ENCODE measurements at places on chromosomes 1 and 21.

DNA sequence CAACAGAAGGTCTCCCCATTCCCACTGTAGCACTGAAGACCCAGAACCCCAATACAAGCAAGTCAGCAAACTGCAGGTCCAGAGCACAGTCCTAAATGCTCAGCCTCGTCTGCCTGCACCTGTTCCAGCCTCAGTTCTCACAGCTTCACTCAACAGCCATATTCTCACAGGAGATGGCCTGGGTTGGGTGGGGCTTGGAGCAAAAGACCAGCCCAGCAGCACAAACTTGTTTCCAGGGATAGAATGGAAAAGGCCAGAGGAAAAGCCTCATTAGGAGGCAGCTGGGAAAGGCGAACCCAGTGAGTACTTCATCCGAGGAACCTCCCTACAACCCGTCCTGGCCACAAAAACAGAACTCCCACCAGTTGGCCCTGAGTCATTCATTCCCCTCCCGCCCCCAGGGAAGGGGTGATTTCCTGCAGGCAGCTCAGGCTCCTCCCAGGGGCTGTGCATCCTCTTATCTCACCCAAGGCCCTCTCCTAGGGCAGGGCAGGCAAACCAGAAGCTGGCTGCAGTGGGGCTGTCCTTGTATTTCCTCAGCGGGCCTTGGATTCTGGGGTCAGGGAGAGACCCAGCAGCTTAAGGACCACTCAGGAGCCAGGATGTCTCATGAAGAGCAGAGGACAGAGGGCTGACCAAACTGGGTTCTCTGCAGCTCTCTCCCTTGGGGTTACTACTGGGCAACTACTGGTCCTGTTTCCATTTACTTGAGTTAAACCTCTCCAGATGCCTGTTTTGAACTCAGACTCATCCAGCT lies 7.4 kb upstream of the MPL start:
- peak; percentile 19 for DNase-seq

DNA sequence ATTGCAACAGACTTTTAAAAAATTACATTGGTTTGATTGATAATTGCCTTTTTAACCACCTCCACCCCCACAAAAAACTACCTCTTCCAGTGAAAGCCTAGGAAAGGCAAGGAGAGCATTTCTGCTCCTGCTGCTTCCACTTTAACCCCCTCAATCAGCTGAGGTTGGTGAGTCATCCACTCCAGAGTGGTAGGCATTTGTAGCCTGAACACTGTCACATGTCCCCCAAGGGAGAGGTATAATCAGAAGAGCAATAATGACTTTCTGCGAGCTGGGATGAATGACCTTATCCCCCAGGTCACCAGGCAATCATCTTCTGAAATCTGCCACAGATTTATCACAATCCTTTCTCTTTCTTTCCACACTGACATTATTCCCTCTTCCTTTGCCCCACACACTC lies 126.6 kb upstream of the CAMK1G start:
- DNase-seq = no peak

DNA sequence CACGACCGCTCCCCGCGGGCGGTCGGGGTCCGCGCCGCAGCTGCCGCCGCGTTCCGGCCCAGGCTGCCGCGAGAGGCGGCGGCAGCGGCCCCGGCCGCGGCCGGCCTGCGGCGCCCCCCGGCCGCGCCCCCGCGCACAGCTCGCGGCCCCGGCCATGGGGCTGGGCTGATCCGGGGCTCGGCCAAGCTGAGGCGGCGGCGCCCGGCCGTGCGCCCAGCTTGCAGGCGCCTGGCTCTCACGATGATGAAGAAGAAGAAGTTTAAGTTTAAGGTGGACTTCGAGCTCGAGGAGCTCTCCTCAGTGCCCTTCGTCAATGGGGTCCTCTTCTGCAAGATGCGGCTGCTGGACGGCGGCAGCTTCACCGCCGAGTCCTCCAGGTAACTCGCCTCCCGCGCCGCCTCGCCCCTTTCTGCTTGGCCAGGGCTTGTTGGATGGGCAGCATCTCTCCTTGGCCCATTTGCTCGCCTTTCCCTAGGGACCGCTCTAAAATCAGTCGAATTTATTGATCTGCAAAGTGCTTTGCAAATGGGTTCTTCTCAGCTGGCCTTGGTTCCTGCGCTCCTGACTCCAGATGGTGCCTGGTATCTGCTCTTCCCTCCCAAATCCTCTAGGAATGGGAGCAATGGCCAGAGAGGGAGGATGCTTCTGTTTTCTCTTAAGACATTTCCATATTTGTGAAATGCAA lies 431 bp downstream of the EEIG2 start:
- no peak for DNase-seq

DNA sequence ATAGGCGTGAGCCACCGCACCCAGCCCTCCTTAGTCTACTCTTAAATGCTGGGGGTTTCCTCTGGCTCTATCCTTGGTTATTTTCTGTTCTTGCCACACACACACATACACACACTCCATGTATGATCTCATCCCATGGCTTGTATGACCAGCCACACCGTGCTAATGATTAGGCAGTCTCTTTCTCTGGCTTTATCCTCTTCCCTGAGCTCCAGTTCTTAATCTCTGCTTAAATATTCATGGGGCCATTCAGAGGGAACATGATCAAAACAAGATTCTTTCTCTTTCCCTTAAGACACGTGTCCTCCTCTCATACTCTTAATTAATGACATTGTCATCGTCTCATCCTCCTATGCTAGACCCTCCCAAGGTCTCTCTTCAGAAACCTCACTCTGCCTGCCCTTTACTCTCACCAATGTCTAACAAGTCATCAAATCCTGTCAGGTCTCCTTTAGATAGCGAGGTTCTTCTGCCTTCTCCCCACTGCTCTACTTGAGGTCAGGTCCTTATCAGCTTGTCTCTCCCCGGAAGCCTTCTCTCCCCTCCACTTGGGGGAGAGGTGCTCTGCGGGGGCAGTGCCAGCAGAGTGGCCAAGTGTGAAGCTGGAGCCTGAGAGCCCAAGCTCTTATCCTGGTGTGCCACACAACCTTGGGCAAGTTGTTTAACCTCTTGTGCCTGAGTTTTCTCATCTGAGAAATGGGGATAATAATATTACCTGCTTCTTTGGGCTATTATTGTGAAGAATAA lies 83.0 kb upstream of the GNG12 start:
- DNase-seq = no peak

DNA sequence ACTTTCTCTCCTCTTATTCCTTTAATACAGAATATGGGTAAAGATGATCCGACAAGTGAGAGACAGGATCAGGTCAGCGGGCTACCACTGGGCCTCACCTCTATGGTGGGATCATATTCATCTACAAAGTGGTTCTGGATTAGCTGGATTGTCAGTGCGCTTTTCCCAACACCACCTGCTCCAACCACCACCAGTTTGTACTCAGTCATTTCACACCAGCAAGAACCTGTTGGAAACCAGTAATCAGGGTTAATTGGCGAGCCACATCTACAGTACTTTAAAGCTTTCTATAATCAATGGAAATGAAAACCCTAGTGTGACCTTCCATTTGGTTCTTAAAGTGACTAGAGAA lies 643 bp downstream of the NRAS start:
- no peak for DNase-seq

DNA sequence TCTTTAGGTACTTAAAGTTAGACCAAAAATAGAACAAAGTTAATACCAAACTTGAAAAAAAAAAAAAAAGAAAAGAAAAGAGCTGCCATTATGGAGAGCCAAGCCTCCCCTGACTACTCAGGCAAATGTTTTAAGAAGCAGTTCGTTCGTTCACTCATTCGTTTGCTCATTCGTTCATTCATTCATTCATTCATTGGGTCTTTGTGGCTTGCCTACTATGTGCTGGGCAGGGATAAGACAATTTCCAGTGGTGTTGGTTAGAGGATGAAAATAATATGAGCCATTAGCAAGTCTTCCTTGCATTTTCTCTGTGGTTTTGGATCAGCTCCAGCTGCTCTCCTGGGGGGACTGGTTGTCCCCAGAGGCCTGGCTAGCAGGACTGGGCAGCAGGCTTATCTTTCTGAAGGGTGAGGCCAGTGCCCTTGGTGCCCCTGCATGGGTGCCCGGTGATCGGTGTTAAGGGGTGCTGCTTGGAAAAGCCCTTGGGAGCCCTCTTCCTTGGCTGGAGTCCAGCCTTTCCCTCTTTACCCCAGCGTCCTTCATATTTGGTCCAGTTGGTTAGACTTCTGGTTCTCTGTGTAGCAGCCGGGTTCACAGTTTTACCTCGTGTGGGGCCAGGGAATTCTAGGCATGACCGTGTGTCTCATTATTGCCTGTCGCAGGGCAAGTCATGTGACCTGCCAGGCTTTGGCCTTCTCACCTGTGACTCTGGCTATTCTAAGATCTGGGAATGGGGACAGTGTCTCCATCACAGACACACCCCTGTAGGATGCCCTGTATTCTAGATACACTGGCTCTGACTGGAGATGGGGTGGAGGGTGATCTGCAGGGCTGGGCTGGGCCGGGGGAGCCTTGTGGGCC lies 32.8 kb downstream of the LHX4 start:
- no peak for DNase-seq

DNA sequence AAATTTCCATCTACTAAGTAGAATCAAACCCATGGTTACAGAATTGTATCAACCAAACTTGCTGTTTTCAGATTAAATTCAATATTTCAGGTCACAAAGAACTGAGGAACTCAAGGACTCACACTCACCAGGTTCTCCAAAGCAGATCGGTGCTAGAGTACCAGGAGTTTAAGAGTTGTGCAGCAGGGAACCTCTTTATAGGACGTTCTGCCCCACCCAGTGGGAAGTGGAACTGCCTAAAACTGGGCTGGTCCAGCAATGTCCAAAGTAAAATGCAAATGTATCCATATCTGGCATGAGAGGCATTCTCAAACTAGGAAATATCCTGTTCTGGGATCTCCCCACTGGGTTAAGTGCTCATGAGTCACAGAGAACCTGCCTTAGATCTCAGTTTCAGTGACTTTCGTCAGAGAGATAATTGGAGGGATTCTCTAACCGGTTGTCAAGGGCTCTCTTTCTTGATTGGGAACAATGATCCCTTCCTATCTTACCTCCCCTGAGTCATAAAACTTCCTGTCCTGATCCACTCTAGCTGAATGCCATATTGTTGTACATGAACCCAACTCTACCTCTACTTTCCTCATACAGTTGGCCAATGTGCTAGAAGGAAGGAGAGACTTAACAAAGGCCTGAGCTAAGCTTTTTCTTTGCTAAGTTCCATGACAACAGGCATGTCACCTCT lies at the start of gene SPRR2D:
SPRR2D (minus strand) TSS at position 171 of the 682 bp plus-strand sequence. CDS start 774 bp downstream, outside the sequence.
- DNase-seq = no peak

DNA sequence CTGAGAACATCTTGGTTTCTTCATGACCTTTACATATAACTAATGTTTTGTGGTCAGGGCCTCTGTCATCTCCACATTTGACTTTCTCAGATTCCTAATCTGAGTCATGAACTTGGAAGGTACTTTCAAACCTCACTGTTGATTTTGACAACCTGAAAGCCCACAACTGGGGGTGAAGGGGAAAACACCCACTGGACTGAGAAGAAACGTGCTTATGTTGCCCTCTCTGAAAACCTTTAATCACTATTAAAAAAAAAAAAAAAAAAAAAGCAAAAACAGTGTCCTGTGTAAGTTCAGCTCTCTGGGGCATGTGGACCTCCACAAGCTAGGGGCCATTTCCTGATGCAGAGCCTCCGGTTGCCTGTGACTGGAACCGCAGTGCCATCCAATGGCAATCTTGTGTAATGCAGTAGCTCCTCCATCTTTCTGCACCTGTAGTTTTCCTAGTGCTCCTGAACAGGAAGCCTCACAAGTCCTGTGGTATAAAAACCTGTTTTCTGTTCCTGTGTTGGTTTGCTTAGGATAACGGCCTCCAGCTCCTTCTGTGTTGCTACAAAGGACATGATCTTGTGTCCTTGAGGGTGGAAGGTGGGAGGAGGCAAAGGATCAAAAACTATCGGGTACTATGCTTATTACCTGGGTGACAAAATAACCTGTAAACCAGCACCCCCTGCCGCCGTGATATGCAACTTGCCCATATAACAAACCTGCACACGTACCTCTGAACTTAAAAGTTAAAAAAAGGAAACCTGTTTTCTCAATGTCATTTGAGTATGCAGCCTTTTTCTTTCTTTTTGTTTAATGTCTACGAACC lies 124.5 kb downstream of the ZNF648 start:
- no peak for DNase-seq

DNA sequence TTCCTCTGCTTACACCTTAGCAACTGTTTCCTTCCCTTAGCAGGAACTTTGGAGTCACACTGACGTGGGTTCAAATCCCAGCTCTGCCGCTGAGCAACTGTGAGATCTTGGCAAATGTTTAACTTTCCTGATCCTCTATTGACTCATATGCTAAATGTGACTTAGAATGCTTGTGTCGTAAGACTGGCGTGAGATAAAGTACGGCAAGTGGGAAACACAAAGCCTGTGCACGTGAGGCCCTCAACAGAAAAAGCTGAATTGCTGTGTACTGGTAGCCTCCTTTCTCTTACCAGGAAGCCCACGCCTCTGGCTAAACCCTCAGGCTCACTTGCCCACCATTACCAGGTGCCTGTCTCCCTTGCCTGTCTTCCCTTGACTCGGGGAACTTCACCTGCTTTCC lies 135.4 kb upstream of the TNR start:
- no peak for DNase-seq

GRCh38 chr1:9319789-9320519 lies 27.3 kb downstream of the SPSB1 start:
- DNase-seq = no peak

- DNase-seq = no peak
These were observed 21.8 kb downstream of the MMEL1 start for GRCh38 chr1:2611031-2611501.

DNA sequence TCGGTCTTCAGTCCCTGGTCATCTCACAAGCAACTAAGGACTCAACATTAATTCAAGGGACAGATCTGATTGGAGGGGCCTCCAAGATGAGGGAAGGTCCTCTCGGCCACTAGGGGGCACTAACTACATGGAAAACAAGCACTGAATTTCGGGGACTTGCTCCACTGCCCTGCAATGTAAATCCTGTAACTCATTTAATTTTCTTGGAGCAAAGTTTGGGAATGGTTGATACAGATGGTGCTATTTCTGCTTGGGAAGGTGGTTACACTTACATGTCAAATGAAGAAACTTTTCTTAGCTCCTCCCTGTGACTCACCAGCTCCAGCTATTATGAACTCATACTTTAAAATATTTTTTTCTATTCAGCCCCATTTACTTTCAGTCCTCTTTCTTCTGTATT lies 97.4 kb upstream of the KCNJ15 start:
- DNase-seq = no peak

- no peak for DNase-seq
These were observed 8.9 kb upstream of the GOLT1A start for GRCh38 chr1:204222764-204223055.

DNA sequence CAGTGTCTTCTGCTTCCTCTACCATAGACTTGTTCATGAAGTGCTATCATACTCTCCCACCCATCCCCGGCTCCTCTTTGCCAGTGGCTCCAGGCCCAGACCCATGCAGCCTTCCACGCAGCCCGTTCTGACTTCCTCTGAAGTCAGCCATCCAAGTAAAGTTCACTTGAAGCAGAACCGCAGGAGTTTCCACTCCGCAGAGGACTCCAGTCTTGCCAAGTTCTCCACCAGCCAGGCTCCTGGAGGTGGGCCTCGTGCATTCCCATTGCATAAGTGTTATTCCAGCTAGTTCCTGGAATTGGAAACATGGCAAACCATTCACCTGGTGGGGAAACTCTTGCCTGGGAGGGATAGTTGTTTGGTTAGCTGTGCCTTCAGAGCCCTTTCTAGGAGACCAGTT lies 185.1 kb downstream of the PLPP3 start:
- DNase-seq = no peak
